ENCODE measurements at places on chromosomes 3 and 15.

DNA sequence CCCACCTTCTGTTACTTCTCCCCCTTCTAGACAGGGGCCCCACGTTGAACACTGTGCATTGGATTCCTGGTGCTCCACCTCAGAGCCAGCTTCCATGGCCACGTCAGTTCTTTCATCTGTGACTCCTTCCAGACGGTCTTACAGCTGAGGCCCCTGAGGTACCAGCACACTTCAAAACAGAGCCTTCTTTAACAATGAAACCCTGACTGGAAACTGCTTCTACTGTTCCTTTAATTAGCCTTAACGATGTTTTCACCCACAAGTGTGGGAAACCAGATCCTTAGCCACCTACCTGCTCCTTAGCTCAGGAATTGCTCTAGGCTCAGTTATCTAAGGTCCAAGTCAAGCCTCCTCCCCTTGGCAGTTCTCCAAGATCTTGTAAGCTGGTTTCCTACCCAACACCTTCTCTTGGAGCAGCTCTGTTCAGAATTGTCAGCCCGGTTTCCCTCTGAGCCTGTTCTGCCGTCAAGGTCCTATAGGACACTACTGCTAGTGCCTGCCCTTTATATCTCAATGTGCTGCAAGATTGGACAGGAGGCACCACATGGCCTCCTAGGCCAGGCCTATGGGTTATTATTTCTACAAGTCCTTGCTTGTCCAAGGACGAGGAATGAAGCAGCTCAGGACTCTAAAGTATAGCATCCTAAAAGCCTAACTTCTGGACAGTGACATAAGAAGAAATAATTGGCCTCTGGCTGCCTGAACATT lies 80.7 kb downstream of the FMN1 start:
- DNase-seq, result no peak

GRCh38 chr15:90942354-90943120 lies 7.5 kb downstream of the UNC45A start:
- DNase-seq, result no peak

DNA sequence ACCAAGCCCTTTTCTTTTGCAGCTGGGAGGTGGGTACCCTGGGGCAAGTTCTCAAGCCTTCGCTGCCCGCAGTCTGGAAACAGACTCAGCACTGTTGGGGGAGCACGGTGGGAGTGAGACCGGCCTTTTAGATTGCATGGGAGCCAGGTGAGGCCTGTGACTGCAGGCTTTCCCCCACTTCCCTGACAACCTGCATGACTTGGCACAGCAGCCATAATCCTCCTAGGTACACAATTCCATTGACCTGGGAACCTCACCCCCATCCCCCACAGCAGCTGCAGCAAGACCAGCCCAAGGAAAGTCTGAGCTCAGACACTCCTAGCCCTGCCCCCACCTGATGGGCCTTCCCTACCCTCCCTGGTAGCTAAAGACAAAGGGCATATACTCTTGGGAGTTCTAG lies 52.2 kb upstream of the CCDC80 start:
- no peak for DNase-seq

DNA sequence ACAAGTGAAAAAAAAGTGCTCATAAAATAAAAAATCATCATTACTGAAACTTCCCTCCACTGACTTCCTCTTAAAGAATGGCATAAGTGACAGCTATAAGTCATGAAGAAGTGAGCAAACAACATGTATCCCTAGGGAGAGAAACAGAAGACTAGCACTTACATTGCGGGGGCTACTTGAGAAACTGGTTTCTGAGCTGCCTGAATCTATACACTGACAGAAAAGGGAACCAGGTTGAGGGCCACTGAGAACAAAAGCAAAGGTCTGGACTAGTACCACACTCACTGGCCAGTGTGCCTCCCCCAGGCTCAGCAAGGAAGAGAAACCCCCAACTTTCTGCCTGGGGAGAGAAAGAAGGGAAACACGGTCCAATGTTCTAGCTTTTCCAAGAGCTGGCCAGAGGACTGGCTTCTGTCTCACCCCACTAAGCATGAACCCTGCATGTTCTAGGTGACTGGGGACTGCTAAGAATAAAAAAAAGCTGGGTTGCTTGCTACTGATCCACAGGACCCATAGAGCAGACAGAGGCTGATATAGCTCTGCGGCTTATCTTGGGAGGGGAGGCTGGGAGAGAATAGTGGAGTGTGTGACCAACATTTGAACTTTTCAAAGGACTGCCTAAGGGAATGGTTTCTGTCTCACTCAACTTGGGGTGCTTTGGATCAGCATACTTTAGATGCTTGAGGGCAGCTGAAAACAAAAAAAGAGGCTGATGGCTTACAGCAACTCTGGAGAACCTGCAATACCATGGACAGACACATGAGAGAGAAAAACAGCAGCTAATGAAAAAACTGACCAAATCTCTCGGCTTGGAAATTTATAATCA lies 8.1 kb downstream of the RAD18 start:
- DNase-seq, result no peak

- DNase-seq, result peak; percentile 59
These were observed 605 bp downstream of the DCUN1D1 start for GRCh38 chr3:182979674-182980191.

GRCh38 chr3:129673012-129673411 lies 66.5 kb upstream of the PLXND1 start:
- peak; percentile 22 for DNase-seq

- DNase-seq, result no peak
These were observed 174.4 kb upstream of the THBS1 start for GRCh38 chr15:39406485-39406884.

GRCh38 chr3:4758957-4759656 lies 220.1 kb upstream of the BHLHE40 start:
- no peak for DNase-seq

- no peak for DNase-seq
These were observed 2.7 kb downstream of the RFTN1 start for GRCh38 chr3:16510620-16511319.

DNA sequence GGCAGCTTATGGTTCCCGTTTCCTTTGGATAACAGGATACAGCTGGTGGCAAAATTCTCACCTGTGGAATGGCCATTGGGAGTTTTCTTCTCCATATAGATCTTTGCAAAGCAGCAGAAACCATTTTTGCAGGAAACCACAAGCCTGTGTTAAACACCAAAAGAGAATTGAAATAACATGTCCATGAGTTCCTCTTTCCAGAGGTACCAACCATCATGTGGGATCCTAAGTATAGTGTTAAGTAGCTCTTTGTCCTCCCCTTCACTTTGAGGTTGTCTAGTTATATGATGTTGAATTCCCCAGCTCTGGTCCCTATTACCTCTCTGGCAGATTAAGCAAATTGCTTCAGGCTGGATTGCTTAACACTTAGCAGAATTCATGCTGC lies 94.9 kb downstream of the AKAP13 start:
- no peak for DNase-seq

GRCh38 chr3:149401926-149402310 lies 24.5 kb upstream of the TM4SF1 start:
- DNase-seq, result no peak

GRCh38 chr15:98555173-98555515 lies 93.2 kb upstream of the IGF1R start:
- DNase-seq, result no peak

DNA sequence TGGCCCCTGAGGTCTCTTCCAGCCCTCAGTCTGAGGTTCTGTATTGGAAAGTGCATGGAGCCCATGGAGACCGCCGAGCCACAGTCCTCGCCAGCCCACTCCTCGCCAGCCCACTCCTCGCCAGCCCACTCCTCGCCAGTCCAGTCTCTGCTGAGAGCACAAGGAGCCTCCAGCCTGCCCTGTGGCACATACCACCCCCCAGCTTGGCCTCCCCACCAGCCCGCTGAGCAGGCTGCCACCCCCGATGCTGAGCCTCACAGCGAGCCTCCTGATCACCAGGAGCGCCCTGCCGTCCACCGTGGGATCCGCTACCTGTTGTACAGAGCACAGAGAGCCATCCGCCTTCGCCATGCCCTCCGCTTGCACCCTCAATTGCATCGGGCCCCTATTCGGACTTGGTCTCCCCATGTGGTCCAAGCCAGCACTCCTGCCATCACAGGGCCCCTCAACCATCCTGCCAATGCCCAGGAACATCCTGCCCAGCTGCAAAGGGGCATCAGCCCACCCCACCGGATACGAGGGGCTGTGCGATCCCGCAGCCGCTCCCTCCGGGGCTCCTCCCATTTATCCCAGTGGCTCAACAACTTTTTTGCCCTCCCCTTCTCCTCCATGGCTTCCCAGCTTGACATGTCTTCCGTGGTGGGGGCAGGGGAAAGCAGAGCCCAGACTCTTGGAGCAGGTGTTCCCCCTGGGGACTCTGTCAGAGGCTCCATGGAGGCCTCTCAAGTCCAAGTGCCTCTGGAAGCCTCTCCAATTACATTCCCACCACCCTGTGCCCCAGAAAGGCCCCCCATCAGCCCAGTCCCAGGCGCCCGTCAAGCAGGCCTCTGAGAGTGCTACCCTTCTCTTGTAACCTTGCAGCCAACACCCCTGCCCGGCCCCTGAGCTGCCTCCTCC lies 40.9 kb downstream of the PML start:
- no peak for DNase-seq

GRCh38 chr3:63309768-63310167 lies 31.7 kb downstream of the SYNPR start:
- no peak for DNase-seq

DNA sequence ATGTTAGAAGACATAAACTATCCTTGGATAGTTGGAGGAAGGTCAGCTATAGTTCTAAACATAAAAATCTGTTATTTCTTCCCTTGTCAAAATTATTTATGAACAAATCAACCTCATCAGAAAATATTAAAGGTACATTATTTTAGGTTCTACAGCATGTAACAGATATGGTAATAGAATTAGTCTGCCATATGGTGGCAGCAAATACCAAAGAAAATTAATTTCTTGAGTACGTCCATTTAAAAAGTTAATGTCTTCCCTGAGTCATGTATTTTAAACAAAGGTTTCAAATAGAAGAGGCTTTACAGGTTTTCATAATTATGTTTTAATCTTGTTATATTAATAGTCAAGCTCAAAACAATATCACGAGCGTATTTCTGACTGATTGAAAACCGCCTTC lies 17.9 kb upstream of the ANKRD28 start:
- no peak for DNase-seq

DNA sequence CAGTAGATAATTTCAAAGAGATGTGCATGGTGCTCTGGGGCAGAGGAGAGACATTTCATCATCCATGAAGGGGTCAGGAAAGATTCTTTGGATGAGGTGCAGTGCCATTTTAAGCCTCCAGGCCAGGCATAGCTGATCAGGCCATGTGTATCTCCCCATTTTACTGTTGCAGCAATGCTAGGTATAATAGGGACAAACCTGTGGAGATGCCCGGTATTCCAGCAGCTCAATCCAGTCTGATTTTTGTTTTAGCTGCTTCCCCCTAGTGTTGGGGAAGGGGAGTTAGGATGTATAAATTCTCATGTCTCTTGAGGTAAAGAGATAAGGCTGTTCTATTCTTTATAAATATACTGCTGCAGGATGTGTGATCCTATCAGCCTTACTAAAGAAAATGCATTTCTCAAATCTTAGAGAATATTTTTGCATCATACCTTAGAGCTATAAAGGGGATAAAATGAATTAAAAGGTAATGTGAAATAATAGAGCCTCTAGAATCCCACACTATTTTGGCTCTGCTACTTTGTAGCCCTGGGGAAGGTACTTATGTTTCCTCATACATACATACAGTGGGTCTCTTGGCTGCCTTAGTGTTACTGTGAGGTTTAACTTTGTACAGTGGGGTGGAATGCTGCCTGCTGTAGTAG lies 5.2 kb downstream of the CDV3 start:
- DNase-seq, result no peak

DNA sequence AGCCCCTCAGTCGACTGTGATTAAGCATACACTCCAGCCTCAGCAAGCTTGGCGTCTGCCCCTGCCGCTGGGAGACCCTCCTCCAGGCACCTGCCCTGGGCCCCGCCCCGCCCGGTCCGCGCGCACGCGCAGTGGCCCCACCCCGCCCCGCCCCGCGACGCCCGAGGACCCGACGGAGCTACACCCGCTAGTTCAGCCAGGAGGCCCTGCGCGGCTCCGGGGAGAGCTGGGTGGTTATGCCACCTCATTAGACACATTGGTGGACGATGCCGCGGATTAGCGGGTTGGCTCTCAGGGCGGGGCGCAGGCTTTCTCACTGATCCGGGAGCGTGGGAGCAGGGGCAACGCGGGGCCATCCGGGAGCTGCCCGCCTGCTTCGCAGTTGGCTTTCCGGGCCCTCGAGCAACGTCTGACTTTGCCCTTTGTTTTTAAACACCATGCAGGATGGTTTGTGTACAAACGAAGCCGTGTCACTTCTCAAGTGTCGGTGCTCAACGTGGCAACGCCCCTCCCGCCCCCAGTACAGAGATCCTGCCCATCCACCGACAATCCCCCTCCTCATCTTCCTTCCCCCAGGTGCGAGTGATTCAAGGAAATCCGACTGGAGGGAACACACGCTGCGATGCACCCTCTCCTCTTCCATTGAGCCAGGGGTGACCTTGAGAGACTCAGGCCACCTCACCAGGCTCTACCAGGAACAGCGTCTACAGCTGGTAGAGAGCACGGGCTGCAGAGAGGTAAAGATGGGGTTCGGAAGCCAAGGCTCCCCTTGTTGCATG lies 109.3 kb downstream of the SHQ1 start:
- peak; percentile 48 for DNase-seq

DNA sequence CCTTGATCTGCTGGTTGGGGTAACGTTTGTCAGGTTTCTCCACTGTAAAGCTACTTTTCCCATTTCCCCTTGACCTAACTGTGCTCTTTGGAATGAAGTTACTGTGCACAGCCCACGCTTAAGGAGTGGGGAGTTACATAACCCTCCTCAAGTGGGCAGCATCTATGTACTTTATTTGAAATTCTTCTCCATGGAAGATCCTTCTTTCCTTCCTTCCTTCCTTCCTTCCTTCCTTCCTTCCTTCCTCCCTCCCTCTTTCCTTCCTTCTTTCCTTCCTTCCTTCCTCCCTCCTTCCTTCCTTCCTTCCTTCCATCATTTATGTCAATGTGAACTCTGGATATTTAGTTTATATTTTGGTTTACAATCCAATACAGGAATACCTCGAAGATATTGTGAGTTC lies 77.1 kb upstream of the TRA2B start:
- DNase-seq, result no peak

- DNase-seq, result no peak
These were observed 104.1 kb downstream of the TBC1D5 start for GRCh38 chr3:17638356-17638755.

- DNase-seq, result no peak
These were observed 32.3 kb downstream of the PAQR9 start for GRCh38 chr3:142931222-142931621.

DNA sequence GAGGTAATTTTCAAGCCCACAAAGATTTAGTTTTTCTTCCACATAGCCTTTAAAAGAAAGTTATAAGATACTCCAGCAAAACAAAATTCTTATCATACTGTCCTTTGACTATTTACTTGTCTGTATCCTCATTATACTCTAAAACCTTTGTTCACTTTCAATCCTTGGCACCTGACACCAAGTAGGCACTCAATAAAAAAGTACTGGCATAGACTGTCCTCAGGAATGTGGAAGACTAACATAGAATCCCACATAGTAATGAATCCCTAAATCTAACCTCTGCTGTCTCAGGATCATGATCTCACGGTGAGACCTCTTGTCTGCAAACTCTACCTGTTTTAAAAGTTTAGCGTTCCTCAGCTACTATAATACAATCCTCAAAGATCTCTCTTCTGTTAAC lies 21.6 kb downstream of the PHC3 start:
- DNase-seq, result no peak

- DNase-seq, result no peak
These were observed 26.2 kb upstream of the SLC35G2 start for GRCh38 chr3:136792556-136793330.

GRCh38 chr3:15261274-15261673 lies 55.2 kb downstream of the CAPN7 start:
- DNase-seq, result peak; percentile 14
